ENCODE measurements at places on chromosomes 4 and X.
A peak's percentile ranks its signal among the peaks of the same experiment; 100 is the strongest.

DNA sequence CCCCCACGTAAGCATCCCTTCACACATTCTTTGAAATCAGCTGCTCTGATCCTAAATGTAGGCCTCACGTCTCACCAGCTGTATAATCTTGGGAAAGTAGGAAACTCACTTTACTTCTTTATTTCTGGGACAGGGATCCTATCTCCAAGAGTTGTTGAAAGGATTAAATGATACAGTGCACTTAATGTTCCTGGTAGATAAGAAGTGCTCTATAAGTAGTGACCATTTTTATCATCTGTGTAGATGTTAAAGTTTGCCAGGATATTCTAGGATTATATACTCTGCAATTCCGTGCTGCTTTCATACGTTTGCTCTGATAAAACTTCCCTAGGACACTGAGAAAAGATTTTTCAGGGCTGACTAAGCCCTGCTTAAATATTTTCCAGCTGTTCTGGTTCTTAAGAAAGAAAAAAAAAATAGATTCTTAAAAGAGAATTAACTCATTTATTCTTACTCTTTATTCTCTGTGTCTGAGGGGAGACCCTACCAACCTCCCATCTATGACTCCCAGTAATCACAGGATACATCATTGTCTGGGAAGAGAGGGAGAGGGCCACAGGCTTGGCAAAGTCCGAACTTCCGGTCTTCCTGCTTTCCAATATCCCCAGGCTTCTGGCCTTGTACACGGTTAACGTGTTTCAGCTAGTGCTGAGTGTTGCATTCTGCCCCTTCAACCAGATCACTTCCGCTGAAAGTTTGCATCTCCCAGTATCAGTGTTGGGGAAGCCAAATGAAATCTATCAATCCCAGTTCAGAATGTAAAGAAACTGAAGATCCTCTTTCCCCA, 269.2 kb downstream of the TRIML1 start:
- no peak for DNase-seq

GRCh38 chr4:150289198-150289597, 211.0 kb downstream of the DCLK2 start:
- DNase-seq: no peak

DNA sequence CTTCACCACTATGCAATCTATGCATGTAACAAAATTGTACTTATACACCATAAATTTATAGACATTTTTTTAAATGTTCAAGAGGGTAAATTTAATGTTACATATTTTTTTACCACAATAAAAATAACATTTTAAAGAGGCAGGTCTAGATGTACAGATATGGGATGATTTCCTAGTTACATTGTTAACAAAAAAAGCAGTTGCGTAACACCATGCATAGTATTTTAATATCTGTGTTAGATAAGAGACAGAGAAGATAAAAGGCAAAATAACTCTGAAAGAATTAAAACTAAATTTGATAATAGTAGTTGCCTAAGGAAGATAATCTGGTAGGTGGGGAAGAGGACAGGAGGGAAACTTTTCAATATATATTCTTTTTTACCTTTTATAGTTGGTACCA, 9.1 kb upstream of the ATRX start:
- no peak for DNase-seq

- no peak for DNase-seq
Observed at GRCh38 chrX:110201799-110202198, 116.1 kb downstream of the AMMECR1 start.

GRCh38 chr4:126647756-126648397, 984.9 kb upstream of the INTU start:
- DNase-seq: no peak

DNA sequence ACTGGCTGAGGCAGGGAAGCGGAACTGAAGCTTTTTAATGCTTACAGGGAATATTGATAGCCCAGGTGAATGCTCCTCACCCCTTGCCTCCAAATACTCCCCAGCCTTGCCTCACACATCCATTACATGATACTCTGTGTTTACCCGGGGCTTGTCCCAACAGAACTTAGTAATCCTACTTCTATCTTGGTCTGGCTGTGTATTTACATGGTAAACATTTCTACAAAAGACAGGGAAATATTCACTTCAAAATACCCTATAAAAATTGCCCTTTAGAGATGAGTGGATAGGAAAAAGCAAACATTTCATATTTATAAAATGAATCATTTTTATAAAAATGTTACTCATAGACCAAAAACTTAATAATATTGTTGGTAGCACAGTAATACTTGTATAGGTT, 120.1 kb downstream of the NHS start:
- no peak for DNase-seq

DNA sequence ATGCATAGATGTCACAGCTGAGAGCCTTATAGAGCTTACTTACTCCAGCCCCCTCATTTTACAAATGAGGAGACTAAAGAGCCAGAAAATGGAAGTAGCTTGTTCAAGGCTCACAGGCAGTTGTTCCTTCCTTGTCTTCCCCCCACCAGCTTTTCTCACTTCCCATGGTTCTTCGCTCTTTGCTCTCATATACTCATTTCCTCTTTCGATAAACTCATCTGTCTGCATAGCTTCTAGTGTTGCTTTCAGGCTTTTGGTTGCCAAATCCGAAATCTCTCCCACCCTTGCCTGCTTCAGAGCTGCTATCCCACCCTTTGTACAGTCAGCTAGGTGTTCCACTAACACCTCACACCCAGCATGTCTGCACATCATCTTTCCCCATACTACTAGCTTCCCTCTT, 25.0 kb upstream of the GJB1 start:
- no peak for DNase-seq

- DNase-seq: no peak
Observed at GRCh38 chr4:78665216-78665770, 110.9 kb upstream of the BMP2K start.

DNA sequence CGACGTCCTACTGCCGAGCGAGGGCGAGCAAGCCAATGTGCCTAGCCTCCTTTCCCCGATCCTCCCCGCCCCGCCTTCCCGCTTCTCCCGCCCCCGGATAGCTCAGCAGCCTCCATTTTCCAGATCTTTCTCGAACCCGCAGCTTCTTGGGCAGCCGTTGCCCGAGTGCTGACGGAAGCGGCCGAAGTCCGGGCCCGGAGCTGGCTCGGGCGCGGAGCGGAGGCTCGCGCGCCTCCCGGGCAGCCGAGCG, 172 bp upstream of the HSPA4L start:
- DNase-seq: peak; percentile 16

- DNase-seq: no peak
Observed at GRCh38 chrX:270848-271367, 10.3 kb upstream of the PLCXD1 start.

DNA sequence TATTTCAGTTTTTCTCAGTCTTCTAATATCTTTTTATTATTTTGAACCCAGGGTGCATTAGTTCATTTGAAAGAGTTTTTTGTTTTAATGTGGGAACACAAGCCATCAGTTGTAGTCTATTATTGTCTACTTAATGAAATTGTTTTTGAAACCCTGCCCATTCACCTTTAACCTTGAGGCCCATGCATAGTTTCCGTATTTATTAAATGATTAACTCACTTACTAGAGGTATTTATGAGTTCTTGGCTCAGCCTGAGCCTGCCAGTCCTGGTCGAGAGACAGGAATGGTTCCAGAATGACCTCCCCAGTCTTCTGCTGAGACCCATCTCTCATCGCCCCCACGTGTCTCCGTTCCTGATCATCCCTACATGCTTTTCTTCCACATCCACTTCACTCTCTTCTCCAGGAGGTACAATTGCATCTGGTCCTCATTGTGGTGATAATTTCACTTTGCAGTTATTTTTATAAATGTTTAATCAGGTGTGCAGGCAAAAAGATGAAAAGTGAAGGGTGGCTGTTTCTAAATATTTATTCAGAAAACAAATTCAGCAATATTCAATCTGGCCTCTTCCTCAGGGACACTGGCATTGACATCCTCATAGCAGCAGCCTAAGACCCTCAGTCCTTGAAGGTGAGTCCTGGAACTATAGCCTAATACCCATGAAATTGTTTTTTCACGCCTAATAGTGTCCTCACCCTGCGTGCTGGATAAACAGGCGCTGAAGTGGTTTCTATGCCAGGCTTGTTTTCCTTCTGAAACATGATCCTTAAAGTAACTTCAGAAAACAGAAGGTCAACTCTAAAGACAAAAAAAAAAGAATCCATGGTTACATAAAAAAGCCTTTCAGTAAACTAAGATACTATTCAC, 112.8 kb downstream of the KDR start:
- no peak for DNase-seq

- DNase-seq: no peak
Observed at GRCh38 chr4:159047478-159048165, 55.3 kb upstream of the RAPGEF2 start.

GRCh38 chr4:67996127-67996526, 32.8 kb upstream of the TMPRSS11A start:
- DNase-seq: no peak

- DNase-seq: peak; percentile 50
Observed at GRCh38 chr4:95272797-95273196, 276.0 kb downstream of the UNC5C start.

DNA sequence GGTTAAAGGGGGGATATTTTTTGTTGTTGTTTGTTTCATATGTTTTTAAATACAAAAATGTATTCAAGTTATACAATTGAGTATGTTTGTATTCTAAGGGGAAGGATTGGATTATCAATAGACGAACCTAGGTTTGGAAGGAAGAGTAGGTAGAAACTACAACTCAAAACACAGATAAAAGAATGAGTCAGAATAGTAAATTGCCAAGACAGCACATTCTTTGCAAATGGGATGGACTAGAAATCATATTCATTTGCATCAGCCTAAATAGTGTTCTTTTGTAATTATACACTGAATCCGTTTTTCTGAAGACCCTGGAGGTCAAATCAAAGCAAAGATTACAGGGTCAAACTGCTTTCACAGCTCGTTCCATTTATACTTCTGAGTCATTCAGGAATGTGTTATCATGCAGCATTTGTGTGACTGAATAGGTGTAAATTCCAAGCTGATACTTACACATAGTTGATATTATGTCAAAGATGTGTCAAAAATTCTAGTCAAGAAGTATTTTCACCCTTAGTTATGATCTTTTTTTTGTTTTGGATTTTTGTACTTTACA, 273.3 kb upstream of the FAT4 start:
- DNase-seq: no peak

DNA sequence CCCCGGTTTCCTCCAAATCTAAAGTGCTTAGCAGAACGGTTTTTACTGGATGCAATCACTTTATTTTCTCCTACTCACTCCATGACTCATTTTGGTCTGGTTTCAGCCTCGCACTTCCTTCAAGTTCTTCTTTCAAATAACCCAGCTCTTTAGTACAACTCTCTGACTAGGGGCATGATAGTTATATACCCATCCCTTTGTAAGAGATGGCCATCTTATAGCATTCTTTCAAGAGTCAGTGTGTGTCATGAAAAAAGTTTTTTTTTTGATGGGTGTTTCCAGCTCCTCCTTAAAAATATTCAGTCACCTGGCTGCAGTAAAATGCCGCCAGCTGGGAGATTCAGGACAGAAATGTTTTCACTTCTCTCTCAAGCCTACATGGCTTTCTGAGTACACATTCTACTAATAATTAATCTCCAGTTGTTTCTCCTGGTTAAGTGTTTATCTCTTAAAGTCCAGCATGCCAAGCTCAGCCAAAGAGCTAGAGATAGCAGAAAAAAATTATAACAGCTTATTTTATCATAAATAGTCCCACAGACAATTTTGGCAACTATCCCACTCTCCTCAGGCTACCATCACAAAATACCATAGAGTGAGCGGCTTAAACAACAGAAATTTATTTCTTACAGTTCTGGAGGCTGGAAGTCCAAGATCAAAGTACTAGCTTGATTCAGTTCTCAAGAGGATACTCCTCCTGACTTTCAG, 139.3 kb downstream of the GASK1B start:
- no peak for DNase-seq

DNA sequence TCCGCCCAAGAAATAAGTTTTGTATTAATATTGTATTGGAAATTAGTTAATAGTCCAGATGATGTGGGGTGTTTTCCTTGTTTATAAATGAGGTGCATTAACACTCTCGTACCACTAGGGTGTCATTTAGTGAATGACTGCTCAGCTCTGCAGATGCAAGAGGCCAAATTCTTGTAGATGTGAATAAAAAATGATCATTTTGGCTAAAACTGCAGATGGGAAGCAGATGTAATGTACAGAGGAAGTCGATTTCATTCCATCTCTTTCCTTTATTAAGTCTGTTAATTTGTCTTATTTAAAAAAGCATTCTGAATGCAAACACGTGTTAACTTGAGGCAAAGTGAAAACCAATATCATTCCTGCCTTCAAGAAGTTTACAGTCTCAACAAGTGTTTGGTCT, 108.1 kb downstream of the DHX15 start:
- no peak for DNase-seq

DNA sequence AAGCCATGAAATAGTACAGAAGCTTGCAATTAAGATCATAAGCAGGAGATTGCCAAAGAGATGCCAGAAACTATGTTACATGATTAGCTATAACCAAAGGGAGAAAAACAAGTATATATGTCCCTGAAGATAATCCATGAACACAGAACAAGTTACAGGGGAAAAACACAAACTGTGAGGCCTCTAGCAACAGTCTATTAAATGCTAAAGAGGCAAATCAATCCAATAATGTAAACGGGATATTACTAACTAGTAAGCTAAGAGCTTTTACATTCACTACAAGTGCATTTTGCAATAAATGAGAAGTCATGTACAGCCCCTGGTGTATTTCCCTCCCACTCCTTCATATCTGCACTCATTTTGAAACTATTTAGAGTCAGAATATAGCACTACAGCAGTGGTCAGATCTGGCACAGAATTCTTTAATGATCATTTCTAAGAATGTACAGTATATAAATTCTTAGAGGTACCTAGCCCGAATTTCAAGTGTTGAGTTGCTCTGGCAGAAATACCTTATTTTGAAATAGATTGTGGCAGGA, 449.8 kb upstream of the SMIM31 start:
- no peak for DNase-seq

- no peak for DNase-seq
Observed at GRCh38 chrX:129609395-129609794, 45.4 kb downstream of the APLN start.

DNA sequence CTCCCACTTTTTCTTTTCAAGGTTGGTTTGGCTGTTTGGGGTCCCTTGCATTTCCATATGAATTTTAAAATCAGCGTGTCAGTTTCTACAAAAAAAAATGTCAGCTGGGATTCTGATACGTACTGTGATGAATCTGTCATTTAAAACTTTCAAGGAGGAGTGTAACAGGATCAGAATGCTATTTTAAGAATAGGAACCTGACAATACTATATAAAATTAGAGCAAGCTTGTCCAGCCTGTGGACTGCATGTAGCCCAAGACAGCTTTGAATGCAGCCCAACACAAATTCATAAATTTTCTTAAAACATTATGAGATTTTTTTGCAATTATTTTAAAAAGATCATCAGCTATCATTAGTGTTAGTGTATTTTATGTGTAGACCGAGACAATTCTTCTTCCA, 56.5 kb downstream of the TMEM164 start:
- DNase-seq: no peak

- no peak for DNase-seq
Observed at GRCh38 chr4:104365618-104366017, 129.1 kb downstream of the CXXC4 start.

DNA sequence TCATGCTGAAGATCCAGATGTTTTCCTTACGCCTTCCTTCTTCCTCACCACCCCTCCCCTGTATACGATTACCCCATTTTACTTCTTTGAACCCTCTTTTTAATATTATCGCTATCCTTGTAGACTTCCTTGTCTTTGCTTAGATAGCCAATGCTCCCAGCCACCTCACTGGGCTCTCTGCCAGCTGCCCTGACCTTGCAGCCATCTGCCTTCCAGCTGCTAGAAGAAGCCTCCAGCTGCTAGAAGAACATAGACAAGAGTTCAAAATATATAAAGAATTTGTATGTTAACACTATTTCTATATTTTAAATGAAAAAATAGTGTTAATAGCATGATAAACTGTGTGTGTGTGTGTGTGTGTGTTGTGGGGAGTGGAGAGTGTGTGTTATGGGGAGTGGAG, 374.7 kb downstream of the ANKRD50 start:
- DNase-seq: no peak

- DNase-seq: no peak
Observed at GRCh38 chrX:40314070-40314469, 216.3 kb upstream of the BCOR start.

Data from NCI-H524 treated with DMSO at 0.1 percent for 48 hours (cell line).